Peyer's patch (tissue), 4 donors: ENCODE measurements at places on chromosomes 4 and X.

GRCh38 chr4:108940149-108940548 lies 177.3 kb upstream of the ETNPPL start:
- H3K27me3 ChIP-seq, result no peaks in the 10 kb centered on the region
- no peak for DNase-seq
- H3K36me3 ChIP-seq, result no peaks in the 10 kb centered on the region
- no peak overlapping the region for H3K27ac ChIP-seq
- no peak overlapping the region for H3K4me3 ChIP-seq
- H3K4me1 ChIP-seq, result no peaks in the 10 kb centered on the region

- H3K27ac ChIP-seq, result no peak overlapping the region
- DNase-seq, result no peak
- peaks cover 7% of the 10 kb centered on the region for H3K4me1 ChIP-seq
- no peaks in the 10 kb centered on the region for H3K36me3 ChIP-seq
Measured at GRCh38 chr4:183394166-183394951, 50.1 kb upstream of the CDKN2AIP start.

DNA sequence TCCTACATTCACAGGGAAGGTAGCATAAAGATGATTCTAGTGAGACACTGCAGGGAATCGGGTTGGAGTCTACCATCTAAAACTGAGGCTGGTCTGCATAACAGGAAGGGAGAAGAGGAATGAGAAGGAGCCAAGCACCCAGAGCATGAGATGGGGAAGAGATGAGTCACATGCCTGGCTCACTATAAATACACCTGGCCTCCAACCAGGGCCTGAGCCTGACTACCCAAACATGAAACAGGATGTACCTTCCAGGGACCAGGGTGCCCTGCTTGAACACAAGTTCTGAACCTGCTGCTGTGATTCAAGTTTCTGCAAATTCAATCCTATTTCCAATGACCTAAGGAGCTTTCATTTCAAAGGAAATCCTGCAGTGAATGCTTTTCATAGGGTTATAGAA lies 24.9 kb downstream of the CD99L2 start:
- H3K4me1 ChIP-seq, result no peaks in the 10 kb centered on the region
- H3K36me3 ChIP-seq, result no peaks in the 10 kb centered on the region
- no peak overlapping the region for H3K27ac ChIP-seq
- H3K4me3 ChIP-seq, result no peak overlapping the region
- DNase-seq, result no peak

- H3K27ac ChIP-seq, result no peak overlapping the region
- H3K4me1 ChIP-seq, result no peaks in the 10 kb centered on the region
- DNase-seq, result no peak
Measured at GRCh38 chrX:40415675-40416074, 165.1 kb upstream of the ATP6AP2 start.
